ENCODE measurements at places on chromosomes 1 and 21.

GRCh38 chr1:183520379-183520778 lies 48.1 kb downstream of the SMG7 start:
- no peak for DNase-seq

DNA sequence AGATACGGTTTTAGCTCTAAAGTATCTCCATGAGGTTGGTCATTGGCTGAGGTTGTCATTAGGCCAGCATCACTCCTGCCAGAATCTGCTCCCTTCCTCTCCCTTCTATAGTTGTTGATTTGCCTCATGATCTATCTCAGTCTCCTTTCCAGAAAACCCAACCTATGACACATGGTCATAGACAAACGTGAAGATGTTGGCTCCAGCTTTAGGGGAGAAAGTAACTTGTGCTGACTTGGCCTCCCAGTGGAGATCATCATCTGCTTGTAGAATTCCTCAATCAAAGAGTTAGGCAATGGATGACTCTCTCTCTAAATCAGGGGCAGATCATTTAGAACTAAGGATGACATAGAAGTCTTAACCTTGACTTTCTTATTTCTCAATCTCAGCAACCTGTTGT lies 894.4 kb downstream of the TTLL7 start:
- DNase-seq, result no peak

GRCh38 chr21:38631206-38631605 lies 132.9 kb upstream of the ERG start:
- peak; percentile 9 for DNase-seq

DNA sequence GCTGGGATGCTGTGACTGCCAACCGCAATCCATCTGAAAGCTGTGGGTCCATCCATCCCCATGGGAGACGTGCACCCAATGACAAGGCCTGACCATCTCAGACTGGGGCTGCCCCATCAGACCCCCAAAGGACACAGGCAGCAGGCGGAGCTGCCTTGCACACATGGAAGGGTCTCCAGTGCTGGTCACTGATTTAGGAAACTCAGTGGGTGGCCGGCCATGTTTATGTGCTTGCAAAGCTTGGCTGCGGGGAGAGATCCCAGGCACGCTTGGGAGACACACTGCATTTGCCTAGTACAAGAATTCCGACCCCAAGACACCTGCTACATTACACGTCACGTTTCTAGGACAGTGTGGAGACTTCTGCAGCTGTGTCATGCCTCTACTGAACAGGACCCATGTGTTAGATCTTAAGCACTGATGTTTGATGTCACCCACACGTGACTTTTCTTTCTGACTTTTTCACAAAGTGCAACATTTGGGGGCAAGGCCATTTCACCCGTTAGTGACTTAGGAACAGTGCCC lies 181.4 kb downstream of the CLIC6 start:
- no peak for DNase-seq

- peak; percentile 83 for DNase-seq
Measured at GRCh38 chr1:178688244-178688643, 36.8 kb upstream of the RALGPS2 start.

DNA sequence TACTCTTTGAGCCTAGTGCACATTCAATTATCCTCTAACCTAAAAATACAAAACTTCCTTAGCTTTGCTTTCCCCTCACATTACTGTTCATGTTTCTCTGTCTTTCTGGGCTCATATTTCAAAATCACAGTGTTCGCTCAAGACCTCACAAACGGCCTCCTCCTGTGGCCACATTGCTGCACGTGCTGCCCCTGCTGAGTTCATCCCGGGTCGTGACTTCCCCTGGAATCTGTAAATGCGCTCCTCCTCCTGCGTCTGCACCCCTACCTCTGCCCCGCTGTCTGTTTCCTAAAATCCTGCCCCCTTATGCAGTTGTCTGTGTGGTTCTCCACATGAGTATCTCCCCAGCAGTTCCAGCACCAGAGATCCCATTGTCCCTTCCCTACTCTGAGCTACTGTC lies 45.5 kb upstream of the RAVER2 start:
- no peak for DNase-seq

- DNase-seq, result no peak
Measured at GRCh38 chr1:43235040-43235439, 34.7 kb upstream of the TMEM125 start.

DNA sequence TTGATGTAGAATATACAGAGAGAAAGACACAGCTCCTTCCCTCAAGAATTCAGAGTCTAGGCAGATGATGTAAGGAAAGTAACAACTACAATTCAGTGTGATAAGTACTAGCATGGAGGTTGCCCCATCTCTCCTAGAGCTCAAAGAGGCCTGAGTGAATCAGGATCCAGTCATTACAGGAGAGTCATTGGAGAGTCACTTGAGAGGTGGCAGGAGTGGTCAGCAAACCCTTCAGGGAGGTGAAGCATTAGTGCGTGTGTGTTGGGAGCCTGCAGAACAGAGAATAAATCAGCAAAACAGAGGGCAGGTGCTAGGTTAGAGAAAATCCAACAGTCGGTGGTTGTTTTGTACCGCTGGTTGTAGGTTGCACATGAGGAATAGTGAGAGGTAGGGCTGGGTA lies 46.1 kb downstream of the GRIK1 start:
- DNase-seq, result no peak

DNA sequence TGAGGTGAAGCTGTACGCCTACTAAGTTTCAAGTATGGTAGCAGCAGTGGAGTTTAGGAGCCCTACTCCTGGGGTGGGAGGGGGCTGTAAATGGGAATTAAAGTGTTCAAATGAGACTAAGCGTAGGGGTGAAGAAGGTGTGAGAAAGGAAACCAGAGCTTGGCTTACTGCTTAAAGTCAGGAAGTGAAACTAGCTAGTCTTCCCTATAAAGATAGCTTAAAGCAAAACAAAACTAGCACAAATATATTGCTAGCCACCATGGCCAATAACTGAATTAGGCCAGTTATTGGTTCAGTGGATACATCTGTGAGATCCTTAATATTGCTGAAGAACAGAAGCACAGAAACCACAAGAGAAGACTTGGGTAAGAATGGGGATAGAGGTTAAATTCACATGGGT lies 492.2 kb upstream of the PKN2 start:
- DNase-seq, result no peak

GRCh38 chr1:116478621-116479020 lies 92.2 kb downstream of the CD58 start:
- no peak for DNase-seq

DNA sequence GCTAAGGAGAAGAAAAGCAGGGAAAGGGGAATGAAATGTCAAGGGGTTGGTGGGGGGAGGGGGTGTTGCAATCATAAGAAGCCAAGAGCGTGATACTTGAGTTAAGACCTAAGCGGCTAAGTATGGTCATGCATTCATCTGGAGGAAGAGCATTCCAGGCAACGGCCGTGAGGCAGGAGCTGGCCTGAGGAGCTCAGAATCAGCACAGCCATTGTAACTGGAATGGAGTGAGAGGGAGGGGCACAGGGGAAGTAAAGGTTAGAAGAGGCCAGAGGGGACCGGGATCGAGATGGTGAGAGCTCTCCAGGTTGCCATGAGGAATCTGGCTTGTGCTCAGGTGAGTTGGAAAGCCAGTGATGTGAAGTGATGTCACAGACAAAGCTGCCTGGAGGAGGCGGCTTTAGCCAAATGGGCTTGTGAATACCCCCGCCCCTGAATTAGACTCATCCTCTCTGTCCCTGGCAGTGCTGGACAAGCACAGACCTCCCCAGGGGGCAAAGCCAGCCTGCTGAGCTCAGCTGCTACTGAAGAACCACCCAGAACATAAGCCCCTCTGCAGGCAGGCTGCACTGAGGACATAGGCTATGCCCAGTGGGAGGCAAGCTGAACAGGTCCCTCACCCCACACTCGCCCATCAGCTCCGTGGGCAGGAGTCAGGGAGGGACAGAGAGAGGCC lies 61.1 kb upstream of the LAPTM5 start:
- no peak for DNase-seq

DNA sequence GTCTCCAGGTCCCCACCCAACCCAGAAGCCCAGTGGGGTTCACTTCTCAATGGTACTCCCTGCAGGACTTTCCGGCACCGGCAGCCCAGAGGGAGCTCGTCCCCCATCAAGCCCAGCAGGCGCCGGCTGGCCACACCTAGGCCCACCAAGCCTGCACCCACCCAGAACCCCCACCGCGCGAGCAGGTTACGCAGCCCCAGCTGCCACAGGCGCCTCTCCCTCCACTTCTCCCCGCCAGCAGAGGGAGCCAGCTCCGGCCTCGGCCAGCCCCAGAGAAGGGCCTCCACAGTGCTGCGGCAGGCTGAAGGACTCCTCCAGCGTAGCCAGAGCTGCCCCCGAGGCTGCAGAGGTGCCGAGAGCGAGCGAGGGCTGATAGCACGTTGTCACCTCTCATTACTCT lies 722.3 kb downstream of the PLA2G4A start:
- no peak for DNase-seq

DNA sequence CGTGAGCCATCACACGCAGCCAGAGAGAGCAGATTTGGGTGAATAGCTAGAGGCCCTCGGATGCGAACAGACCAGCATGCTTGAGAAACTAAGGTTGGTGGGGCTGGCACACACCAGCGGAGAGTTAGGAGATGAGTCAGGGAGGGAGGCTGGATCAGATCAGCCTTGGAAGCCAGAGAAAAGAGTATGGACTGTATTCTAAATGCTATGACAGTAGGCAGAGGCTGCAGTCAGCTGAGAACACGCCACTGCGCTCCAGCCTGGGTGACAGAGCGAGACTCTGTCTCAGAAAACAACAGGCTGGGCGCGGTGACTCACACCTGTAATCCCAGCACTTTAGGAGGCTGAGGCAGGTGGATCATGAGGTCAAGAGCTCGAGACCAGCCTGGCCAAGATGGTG lies 4.0 kb upstream of the PLEKHM2 start:
- DNase-seq, result peak; percentile 73

DNA sequence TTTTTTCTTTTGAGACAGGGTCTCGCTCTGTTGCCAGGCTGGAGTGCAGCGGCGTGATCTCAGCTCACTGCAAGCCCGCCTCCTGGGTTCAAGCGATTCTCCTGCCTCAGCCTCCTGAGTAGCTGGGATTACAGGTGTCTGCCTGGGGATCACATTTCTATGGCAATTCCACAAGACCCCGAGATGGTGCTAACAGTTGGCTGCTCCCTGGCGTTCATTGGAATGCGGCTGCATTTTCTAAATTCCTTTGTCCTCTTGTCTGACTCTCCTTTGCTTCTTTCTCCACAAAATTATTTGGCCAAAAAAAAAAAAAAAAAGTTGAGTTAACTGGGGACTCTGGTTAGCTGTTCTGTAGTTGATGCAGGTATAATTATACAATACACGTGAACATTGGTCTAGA lies 176.4 kb downstream of the ETS2 start:
- no peak for DNase-seq

GRCh38 chr1:172517081-172517480 lies 15.9 kb upstream of the SUCO start:
- DNase-seq, result no peak

GRCh38 chr1:202160377-202160940 lies at the start of gene PTPN7:
PTPN7 (minus strand) TSS chr1:202160602; CDS start chr1:202159402, 1,200 bp downstream.
- no peak for DNase-seq

DNA sequence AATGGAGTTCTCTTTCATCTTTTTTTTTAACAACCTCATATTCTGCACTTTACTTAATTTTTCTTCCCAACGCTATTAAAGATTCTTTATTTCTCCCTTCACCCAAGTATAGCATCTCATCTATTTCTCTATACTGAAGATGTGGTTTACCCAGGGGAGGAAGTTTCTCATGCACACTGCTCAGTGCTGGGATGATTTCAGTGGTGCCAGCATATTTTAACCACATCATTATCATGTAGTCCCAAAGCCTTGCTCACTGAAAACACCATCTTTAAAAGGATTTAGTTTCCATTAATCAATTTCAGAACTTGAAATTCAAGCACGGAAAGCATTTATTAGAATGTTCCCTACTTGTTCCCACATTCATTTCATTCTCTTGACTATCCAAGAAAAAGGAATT lies 725.7 kb downstream of the USP25 start:
- no peak for DNase-seq

GRCh38 chr1:204904228-204904810 lies 33.7 kb downstream of the NFASC start:
- no peak for DNase-seq

GRCh38 chr1:240237305-240237721 lies 145.6 kb downstream of the FMN2 start:
- peak; percentile 74 for DNase-seq

DNA sequence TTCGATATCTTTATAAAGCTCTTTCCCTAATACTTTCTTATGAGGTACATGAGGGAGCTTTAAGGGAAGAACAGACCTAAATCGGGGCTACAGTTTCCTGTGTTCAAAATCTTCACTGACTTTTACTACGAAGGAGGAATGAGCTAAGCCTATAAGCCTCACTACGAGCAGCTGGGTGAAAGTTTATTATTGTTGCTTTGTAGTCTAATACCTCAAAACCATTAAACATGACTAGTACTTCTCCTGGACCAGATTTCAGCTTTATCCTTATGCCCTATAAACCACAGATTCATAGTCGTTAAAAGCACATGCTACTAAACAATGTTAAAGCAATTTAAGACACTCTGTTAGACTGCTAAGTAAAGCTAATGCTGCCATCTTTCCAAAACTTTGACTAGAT lies 30.2 kb downstream of the NDC1 start:
- no peak for DNase-seq

- DNase-seq, result no peak
Measured at GRCh38 chr1:113924473-113924872, 4.7 kb upstream of the HIPK1 start.

DNA sequence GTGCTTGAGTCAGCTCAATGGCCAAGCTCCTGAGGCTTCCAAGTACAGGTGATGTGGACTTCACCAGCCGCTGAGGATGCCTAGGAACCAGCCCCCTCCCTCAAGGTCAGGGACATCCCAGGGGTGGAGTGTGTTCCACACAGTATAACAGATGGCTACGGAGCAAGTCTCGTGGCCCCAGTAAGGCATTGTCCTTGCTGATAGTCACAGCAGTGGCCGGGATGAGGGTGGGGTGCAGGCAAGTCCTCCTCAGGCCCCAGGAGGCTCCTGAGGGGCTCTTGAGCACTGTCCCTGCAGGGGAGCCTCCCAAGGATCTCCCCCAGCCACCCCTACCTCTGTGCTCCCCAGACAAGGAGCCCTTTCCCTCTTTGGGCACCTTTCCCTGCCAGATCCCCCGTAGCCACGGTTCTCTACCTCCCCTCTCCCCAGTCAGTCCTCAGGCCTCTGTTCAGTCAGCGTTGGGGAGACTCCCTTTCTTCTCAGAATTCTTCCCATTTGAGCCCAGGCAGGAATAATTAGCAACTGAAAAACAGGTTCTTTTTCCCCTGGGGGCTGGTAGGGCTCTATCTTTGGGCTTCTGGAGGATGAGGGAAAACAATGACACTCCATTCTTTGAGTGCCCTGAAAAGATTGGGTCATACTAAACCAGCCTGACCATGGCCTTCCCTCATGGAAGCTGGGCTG lies 7.1 kb upstream of the THEM5 start:
- DNase-seq, result no peak

DNA sequence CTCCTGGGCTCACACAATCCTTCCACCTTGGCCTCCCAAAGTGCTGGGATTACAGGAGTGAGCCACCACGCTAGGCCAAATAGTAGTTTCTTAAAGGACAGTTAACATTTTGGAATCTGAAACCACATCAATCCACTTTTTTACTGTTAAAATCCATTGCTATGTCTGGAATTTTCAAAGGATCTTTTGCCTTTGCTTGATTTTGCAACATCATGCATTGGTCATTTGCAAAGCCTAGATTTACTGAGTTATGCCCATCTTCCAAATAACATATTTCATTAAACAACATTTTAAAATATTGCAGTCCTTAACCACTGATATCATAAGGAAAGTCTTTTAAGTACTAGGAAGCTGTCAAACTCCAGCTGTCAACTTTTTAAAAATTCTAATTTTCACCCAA lies 3.3 kb downstream of the POGZ start:
- DNase-seq, result no peak

GRCh38 chr1:20184997-20185833 lies 681 bp upstream of the UBXN10 start:
- DNase-seq, result no peak

All from fibroblast of the aortic adventitia (primary cell).